Heart right ventricle (tissue), 16 donors: ENCODE measurements at places on chromosomes 1 and 21.

DNA sequence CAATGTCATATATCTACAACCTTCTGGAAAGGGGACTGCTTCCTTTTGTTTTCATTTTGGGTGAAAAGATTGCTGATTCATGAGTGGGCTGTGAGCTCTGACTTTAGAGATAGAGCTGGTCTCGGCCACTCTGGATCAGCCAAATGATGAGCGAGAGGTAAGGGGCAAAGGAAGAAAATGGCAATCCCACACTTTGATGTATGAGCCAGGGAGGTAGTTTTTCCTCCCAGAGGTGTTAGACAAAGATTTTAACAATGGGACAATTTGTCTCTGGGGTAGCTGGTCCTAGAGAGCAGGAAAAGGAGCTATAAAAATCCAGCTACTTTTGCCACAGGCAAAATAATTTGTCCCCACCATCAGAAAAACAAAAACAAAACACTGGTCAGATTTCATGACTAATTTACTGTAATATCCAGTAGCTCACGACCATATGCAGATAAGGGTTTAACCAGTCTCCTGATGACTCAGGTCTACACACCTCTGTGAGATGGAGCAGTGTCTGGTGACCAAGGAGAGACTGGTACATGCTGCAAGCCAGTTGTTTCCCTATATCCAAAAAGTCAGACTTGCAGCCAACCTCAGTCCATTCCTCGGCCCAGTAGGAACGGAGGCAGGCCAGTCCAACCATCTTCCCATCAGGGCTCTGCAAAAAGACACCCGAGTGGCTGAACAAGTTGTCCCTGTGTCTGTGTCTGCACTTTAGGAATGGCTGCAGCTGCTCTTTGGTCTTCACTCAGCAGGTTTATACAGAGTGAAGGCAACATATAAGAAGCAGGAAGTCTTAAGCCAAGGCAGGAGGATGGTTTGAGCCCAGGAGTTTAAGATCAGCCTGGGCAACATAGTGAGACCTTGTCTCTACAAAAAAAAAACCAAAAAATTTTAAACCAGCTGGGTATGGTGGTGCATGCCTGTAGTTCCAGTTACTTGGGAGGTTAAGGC is 29.2 kb downstream of the DNASE2B start:
- H3K27ac ChIP-seq, result no peak overlapping the region
- H3K4me1 ChIP-seq, result no peaks in the 10 kb centered on the region
- no peak for DNase-seq
- H3K27me3 ChIP-seq, result no peaks in the 10 kb centered on the region
- no peak overlapping the region for H3K4me3 ChIP-seq

DNA sequence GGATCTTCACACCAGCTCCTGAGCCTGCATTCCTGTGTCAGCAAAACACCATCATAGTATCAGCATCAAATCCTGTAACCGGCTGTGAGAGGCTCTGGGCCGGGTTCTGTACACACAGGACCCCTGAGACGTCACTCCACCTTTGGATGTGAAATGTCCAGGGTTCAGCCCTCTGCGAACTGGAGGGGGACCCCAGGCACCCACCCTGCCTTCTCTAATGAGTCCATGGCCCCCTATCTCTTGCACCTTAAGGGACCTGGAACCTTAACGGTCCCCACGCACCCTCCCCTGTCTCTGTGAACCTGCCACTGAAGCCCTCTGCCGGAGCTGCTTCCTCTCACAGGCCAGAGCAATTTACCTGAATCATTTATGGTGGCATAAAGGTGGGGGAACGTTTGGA is 257.8 kb downstream of the NPHP4 start:
- H3K4me1 ChIP-seq, result no peaks in the 10 kb centered on the region
- no peak overlapping the region for H3K27ac ChIP-seq
- H3K4me3 ChIP-seq, result no peak overlapping the region
- no peaks in the 10 kb centered on the region for H3K36me3 ChIP-seq

DNA sequence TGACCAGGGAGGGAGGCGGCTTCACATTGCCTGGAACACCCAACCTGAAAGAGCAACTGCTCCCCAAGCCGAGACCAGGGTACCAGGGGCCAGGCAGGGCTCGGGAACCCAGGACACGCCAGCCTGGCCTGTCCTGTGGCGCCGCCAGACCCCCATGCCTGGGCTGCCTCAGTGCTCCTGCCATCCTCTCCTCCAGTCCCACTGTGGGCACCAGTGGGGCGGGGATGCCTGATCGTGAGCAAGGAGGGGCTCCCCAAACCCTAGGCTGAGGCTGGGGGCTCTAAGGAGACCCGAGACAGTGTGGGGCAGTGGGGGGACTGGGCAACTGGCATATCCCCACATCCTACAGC is 45.1 kb downstream of the WNT9A start:
- no peaks in the 10 kb centered on the region for H3K36me3 ChIP-seq
- H3K4me1 ChIP-seq, result no peaks in the 10 kb centered on the region
- no peak for DNase-seq
- H3K27ac ChIP-seq, result no peak overlapping the region
- no peak overlapping the region for H3K4me3 ChIP-seq
- H3K27me3 ChIP-seq, result no peaks in the 10 kb centered on the region

DNA sequence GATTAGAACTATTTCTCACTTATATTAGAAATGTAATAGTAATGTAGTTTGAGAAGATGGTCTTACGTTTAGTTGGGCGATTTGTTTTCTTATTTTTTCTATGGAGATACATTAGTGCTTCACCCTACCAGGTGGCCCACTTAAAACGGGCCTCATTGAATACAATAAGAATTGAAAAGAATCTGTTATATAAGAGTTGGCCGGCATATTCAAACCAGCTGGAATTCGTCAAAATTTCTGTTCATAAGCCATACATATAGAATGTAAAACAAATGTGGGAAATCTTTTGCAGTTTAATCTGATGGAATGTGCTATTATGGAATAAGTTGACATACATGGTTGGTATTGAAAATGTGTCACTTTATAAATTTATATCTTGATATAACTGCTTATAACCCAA is 96.4 kb upstream of the C1orf105 start:
- no peak overlapping the region for H3K4me3 ChIP-seq
- H3K4me1 ChIP-seq, result peaks cover 25% of the 10 kb centered on the region
- H3K36me3 ChIP-seq, result no peaks in the 10 kb centered on the region
- no peak overlapping the region for H3K27ac ChIP-seq
- no peak for DNase-seq

GRCh38 chr1:41053316-41053715 is 31.8 kb upstream of the SLFNL1 start:
- peaks cover 27% of the 10 kb centered on the region for H3K36me3 ChIP-seq
- no peaks in the 10 kb centered on the region for H3K27me3 ChIP-seq
- no peaks in the 10 kb centered on the region for H3K4me1 ChIP-seq
- no peak overlapping the region for H3K4me3 ChIP-seq
- no peak overlapping the region for H3K27ac ChIP-seq

DNA sequence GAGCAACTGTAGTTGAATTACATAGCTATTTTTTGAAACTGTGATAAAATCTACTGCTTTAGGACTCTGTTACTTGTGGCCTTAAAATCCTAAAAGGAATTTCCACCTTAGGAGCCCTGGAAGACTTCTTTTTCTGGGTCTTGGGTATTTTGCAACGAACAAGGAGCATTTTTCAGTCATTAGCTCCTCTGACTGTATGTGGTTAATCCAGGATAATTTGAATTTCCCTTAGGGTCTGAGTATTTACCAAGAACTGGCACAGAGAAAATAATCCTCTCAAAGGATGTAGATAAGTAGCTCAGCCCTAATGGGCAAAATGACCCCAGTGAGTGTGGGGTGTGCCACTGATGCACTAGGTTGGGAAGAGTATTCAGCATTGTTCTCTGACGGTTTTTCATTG is 170.4 kb downstream of the VAV3 start:
- no peak overlapping the region for H3K4me3 ChIP-seq
- no peak for DNase-seq
- H3K36me3 ChIP-seq, result no peaks in the 10 kb centered on the region

GRCh38 chr1:38173157-38173831 is 126.7 kb upstream of the POU3F1 start:
- H3K27ac ChIP-seq, result no peak overlapping the region
- H3K27me3 ChIP-seq, result no peaks in the 10 kb centered on the region
- no peak overlapping the region for H3K4me3 ChIP-seq
- DNase-seq, result no peak

- H3K27me3 ChIP-seq, result no peaks in the 10 kb centered on the region
- peaks cover 26% of the 10 kb centered on the region for H3K36me3 ChIP-seq
- H3K27ac ChIP-seq, result peak overlapping the region; percentile 77
- H3K4me3 ChIP-seq, result peak overlapping the region; percentile 84
- no peak for DNase-seq
Measured at GRCh38 chr1:53237638-53238037, 680 bp downstream of the MAGOH start.

DNA sequence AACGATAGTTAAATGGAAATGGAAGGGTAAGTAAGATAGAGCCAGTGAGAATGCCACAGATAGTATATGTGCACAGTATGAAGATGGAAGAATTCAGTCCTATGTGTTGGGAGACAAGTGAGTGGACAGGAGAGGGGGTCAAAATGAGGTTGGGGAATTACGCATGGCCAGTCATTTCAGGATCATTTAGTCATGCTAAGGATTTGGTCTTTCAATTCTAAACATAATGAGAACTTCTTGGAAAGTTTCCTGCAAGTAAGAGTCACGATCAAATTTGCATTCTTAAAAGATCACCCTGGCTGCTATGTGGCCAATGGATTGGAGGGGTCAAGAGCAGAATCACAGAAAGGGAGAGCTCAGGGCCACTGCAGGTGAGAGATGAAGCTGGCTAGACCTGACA is 64.0 kb upstream of the KCNK2 start:
- H3K27ac ChIP-seq, result no peak overlapping the region
- H3K27me3 ChIP-seq, result no peaks in the 10 kb centered on the region
- no peaks in the 10 kb centered on the region for H3K36me3 ChIP-seq
- H3K4me3 ChIP-seq, result no peak overlapping the region

- H3K4me3 ChIP-seq, result no peak overlapping the region
- DNase-seq, result no peak
- no peaks in the 10 kb centered on the region for H3K4me1 ChIP-seq
- H3K36me3 ChIP-seq, result peaks cover 61% of the 10 kb centered on the region
Measured at GRCh38 chr1:85654066-85654782, 54.0 kb downstream of the ZNHIT6 start.

DNA sequence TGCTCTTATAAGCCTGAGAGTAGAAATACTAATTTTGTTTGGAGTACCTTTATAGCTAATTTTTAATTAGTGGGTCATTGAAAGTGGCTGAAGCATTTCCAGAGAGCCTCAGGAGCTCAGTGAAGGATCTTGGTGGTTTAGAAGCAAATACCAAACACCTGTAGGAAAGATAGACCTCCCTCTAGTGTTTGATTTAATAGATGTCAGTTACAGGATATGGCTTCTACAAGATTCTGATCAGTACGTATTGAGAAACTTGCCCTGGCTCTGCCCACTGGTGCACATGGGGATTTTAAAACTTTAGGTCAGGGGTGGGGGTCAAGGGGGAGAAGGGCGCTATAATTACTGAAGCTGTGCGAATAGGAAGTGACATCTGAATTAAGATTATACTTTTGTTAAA is 122.2 kb downstream of the POU2F1 start:
- H3K27ac ChIP-seq, result no peak overlapping the region
- no peak for DNase-seq
- H3K36me3 ChIP-seq, result no peaks in the 10 kb centered on the region
- H3K27me3 ChIP-seq, result no peaks in the 10 kb centered on the region
- no peak overlapping the region for H3K4me3 ChIP-seq
- no peaks in the 10 kb centered on the region for H3K4me1 ChIP-seq

DNA sequence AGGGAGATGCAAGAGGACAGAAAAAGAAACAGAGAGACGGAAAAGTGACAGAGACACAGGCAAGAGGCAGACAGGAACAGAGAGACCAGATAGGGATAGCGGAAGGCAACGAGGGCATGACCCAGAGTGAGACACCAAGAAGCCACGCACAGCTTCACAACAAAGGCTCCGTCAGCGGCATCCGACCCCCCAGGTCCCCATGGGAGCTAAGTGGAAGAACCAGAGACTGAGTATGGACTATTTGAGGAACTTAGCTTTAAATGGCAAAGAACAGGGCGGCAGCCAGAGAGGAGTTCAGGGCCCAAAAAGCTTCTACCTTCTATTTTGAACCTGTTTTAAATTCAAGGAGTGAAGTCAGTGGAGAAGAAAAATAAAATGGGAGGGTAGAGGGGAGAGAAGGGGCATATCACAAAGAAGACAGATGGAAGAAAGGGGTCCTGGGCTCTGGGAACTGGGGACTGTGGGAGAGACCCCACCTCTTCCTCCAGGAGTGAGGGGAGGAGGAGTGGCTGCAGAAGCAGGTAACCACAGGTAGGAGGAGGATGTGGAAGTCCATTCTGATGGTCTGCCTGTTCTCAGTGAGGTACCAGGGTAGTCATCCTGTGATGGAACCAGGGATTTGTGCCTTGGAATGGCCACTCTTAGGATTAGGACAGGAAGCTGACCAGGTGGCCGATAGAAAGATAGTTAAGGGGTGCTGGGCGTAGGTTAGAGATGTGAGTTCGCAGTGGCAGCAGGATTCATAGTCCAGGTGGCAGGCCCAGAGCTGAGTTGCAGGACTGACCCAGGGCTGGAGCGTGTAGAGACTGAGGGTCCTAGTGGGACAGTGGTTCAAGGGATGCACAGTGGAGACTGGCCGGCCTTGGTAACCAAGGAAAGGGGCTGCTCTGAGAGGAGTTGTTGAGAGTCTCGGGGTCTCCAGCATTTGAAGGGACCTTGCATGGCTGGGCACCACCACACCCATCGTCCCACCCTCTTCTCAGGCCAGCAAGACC is 37.7 kb downstream of the CSMD2 start:
- no peak overlapping the region for H3K4me3 ChIP-seq
- no peaks in the 10 kb centered on the region for H3K4me1 ChIP-seq
- no peaks in the 10 kb centered on the region for H3K36me3 ChIP-seq
- no peak for DNase-seq

DNA sequence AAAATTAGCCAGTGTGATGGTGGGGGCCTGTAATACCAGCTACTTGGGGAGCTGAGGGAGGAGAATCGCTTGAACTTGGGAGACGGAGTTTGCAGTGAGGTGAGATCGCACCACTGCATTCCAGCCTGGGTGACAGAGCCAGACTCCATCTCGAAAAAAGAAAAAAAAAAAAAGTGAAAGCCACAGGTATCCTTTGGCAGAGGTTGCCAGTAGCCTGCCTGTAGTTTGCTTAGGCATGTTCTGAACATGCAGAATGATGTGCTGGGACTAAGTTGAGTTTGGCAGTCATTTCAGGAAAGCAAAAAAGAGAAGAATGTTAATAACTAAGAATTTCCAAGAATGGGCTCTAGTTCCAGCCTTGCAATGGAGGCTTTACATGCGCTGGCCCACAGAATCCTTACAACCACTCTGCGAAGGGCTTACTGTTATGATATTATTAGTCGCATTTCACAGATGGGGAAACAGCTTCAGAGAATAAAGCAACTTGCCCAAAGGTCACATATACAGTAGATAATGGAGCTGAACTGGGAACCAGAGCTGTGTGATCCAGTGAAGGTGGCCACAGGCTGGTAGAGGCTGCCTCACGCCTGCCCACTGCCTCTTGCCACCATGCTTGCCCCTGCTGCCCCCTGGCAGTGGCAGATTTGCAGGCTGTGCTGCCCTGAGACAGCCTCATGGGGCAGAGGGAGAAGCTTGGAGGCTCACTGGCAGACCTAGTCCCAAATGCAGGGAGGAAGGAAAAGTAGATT is 66.5 kb upstream of the LYST start:
- no peaks in the 10 kb centered on the region for H3K4me1 ChIP-seq
- H3K27me3 ChIP-seq, result no peaks in the 10 kb centered on the region
- H3K4me3 ChIP-seq, result no peak overlapping the region
- no peaks in the 10 kb centered on the region for H3K36me3 ChIP-seq
- DNase-seq, result no peak

- no peaks in the 10 kb centered on the region for H3K27me3 ChIP-seq
- H3K36me3 ChIP-seq, result peaks cover 55% of the 10 kb centered on the region
- no peak for DNase-seq
- peak overlapping the region; percentile 86 for H3K27ac ChIP-seq
- peaks cover 13% of the 10 kb centered on the region for H3K4me1 ChIP-seq
Measured at GRCh38 chr1:214330222-214330621, 49.3 kb downstream of the SMYD2 start.
